ENCODE measurements at places on chromosomes 2 and 18.
A peak's percentile ranks its signal among the peaks of the same experiment; 100 is the strongest.

- no peak for DNase-seq
Observed at GRCh38 chr2:72431737-72432136, 284.1 kb upstream of the CYP26B1 start.

DNA sequence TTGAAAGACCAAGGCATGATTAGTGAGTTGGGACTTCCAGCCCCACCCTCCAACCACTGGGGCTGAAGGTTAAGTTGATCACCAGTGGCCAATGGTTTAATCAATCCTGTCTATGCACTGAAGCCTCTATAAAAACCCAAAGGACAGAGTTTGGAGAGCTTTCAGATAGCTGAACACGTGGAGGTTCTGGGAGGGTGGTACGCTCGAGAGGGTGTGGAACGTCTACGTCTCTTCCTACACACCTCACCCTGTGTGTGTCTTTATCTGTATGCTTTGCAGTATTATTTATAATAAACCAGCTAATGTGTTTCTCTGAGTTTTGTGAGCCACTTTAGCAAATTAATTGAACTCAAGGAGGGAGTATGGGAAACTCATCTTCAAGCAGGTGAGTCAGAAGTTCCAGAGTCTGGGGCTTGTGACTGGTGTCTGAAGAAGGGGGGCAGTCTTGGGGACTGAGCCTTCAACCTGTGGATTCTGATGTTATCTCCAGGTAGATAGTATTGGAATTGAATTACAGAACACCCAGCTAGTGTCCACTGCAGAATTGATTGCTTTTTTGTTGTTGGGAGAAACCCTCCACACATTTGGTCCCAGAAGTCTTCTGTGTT, 20.3 kb downstream of the ACTR3 start:
- peak; percentile 26 for DNase-seq

DNA sequence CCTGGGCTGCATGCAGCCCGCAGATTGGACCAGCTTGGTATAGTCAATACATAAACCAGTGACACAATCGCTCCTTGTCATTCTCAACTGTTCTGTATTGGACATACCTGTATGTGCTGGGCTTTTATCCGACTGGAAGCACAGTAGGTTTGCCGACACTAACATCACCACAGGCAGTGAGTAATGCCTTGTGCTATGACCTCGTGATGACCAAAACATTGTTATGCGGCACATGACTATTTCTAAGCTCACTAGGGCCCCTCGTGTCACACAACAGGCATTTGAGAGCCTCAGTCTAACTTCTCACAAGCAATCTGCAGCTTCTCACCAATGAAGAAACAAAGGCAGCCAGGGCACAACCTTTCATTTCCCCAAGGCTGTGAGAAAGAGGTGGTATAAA, 320.8 kb downstream of the AFF3 start:
- DNase-seq: no peak

DNA sequence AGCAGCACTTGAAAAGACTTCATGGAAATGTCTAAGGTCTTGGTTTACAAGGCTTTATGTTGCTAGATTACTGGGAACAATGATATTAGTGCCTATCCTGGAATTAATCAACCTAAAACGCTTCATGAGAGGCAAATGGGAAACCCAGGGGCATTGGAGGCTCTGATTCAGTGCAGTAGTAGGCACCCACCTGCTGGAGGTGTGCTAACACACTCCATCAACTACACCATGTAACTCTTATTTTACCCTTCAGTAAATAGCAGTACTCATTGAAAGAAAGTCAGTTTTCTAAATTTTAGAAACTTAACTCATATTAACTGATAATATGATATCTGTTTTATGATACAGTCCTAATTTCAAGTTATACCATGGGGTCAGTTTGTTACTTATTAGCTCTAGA, 17.4 kb upstream of the HNRNPA3 start:
- no peak for DNase-seq

DNA sequence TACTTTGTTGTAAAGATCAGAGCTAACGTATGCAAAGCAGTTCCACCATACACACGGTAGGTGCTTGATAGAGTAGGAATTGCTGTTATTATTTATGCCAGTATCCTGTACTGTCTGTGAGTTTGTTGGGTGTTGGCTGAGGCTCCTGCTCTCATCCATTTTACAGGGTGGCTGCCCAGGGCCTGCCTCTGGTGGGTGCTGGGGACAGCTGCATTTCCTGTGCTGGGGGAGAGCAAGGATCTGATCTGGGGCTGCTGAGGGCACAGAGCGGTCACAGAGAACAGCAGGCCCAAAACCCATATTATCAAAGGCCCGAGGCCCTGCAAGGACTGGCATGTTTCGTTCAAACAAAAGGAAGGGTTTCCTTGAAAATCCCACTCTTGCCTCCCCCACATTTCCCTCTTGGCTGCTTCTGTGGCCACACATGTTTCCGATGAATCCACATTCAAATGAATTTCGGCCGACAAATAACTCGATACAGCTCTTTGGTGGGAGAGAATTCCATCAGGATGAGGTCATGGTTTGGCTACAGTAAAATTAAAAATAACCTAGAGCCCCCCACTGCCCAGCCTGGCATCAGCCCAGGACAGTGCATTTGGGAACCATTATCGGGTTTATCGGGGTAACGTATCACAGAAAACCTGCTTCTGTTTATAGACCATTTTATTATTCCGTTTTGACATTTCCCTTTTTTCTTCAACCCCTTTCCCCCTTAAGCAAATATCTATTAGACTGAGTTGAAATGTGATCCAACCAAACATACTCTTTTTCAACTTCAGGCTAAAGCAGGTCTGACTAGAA, 143.4 kb downstream of the CYRIA start:
- no peak for DNase-seq

DNA sequence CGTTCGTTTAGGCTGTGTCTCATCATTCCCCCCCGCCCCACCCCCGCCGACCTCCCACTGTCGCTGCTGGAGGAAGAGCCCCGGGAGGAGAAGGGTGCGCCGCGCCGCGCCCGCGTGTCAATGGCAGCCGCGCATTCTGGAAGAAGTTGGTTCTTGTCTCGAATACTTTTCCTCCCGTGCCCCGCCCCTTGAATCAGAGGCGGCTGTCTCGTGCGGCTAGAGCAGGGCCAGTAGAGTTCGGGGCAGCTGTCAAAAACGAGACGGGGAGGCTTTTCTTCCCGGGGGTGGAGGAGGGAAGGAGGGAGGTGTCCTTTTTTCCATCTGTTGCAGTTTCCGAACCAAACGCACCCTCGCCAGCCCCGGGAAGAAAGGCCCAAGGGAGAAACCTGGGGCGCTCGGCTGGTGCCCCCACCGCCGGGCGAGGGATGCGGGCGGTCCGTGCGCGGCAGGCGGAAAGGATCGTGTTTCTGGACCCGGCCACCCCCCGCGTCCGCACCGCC, 410 bp upstream of the TGIF1 start:
- peak; percentile 67 for DNase-seq

GRCh38 chr2:67948057-67948456, 114.7 kb downstream of the C1D start:
- no peak for DNase-seq

DNA sequence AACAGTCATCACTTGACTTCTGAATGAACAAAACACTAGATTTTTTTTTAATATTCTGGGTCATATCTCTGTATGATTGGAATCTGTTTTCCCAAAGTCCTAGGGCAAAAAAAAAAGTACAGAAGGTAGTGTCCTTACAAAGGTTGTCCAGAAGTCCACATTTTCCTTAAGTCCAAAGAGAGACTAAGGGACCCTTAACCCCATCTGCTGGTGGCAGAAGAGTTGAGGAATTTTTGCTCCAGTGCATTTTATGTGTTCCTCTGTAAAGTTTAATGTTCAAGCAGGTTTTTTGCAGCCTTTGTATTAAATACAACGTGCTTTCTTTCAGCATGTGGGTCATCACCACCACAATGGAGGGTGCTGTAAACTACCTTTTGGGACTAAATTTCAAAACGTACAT, 215.9 kb downstream of the SP3 start:
- DNase-seq: no peak

DNA sequence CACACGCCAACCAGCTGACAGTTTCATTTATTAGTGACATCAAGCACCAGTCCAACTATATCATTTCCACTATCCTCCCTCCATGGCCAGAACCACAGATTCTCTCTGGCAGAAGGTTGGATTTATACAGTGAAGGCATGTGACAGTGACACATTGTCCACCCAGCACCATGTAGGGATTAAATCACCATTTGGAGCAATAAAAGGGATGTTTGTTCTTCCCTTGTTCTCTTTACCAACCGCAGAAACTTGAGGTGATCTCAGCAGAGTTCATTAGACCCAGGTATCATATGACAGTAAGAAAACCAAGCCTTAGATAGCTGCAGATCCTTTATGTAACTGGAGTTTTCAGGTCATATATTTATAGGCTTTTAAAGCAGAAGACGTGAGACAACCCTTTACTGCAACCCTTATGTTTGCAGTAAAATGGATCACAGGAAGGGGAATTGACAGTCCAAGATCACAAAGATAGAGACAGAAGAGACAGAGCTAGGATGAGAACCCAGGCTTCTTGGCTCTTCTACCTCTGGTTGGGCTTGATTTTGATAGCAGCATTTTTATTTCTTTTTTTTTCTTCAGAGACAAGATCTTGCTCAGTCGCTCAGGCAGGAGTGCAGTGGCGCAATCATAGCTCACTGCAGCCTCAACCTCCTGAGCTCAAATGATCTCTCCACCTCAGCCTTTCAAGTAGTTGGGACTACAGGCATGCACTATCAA, 80.1 kb downstream of the XDH start:
- no peak for DNase-seq

DNA sequence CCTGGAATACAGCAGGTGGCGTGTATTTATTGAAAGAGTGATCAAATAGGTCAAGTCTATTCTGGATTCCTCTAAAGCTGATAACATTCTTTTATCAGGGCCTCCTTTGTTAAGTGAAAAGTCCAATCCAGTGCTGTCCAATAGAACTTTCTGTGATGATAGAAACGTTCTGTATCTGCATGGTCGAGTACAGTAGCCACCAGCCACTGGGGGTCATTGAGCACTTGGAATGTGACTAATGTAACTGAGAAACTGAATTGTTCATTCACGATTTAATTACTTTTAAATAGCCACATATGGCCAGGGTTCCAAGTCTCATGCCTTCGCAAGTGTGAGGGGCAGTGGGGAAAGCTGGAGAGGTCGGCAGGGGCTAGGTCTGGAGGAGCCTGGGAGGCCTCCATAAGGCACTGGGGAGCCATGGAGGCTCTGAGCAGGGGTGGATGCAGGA, 20.5 kb downstream of the SH2D6 start:
- no peak for DNase-seq

- no peak for DNase-seq
Observed at GRCh38 chr2:114405247-114406116, 37.0 kb upstream of the DPP10 start.

Measured in activated T-helper 1 cell treated with Interleukin-2 at 50 U/mL for 16 hours (primary cell).